ENCODE measurements at places on chromosomes 11 and 22.

GRCh38 chr11:70608568-70609470, 210.5 kb downstream of the CTTN start:
- no peak for DNase-seq

DNA sequence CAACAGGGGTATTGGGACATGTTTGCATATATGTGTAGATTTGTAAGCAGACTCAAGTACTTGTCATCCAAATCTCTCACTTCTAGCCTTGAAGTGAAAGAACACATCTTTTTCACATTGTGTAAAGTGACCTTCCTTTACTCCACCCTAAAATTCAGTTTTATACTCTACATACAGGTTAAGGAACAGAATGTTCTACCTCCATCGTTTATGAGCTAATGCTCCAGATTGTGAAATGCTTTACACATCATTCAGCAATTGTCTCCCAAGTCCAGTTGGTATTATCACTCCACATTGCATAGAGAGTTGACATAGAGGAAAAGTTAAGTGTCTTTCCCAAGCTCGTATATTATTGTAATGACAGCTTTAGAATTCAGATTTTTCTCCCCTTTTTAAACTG, 46.1 kb upstream of the BLID start:
- no peak for DNase-seq

DNA sequence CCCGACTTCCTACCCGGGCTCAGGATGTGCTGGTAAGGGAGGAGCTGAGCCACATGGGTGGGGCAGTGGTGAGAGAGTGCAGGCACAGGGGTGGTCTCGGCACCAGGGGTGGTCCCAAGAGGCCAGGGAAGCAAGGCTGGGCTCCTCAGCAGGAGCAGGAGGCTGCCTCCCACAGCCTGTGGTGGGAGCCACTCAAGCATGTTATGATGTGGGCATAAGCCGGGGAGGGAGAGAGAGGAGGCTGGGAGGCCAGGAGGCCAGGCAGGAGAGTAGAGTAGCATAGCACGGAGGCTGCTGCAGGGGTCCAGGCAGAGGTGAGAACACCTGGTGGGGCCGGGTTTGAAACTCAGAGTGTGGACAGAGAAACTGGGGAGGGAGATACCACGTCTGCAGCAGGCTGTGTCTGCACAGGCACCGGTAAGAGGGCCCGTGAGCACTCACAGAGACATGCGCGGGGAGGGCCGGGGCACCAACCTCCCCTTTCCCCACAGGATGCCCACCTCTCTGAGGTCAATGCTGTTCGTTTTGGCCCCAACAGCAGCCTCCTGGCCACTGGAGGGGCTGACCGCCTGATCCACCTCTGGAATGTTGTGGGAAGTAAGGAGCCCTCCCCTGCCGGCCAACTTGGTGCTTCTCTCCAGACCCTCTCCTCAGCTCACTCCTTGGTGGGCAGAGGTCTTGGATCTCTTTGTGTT, 10.7 kb downstream of the ATG16L2 start:
- no peak for DNase-seq

- no peak for DNase-seq
These were observed 109.6 kb downstream of the WT1 start for GRCh38 chr11:32325725-32326124.

GRCh38 chr22:37403267-37403960, 23.9 kb downstream of the ELFN2 start:
- no peak for DNase-seq
